Right cardiac atrium (tissue), 5 donors: ENCODE measurements at places on chromosomes 12 and 14. TPM values are rescaled to one million over a fixed set of nuclear protein-coding genes. Genes with fewer than 3 reads are reported as not detected.

LALBA gene
- not detected for polyA plus RNA-seq

ACTR10 gene
- polyA plus RNA-seq: 130 TPM

GLT1D1 gene
- 0.07 TPM for polyA plus RNA-seq

MIP gene
- polyA plus RNA-seq: 0.14 TPM
